Thyroid gland (tissue), 4 donors: ENCODE measurements at places on chromosomes 3 and 15. TPM values are rescaled to one million over a fixed set of nuclear protein-coding genes. Genes with fewer than 3 reads are reported as not detected.
A peak's percentile ranks its signal among the peaks of the same experiment; 100 is the strongest.

DNA sequence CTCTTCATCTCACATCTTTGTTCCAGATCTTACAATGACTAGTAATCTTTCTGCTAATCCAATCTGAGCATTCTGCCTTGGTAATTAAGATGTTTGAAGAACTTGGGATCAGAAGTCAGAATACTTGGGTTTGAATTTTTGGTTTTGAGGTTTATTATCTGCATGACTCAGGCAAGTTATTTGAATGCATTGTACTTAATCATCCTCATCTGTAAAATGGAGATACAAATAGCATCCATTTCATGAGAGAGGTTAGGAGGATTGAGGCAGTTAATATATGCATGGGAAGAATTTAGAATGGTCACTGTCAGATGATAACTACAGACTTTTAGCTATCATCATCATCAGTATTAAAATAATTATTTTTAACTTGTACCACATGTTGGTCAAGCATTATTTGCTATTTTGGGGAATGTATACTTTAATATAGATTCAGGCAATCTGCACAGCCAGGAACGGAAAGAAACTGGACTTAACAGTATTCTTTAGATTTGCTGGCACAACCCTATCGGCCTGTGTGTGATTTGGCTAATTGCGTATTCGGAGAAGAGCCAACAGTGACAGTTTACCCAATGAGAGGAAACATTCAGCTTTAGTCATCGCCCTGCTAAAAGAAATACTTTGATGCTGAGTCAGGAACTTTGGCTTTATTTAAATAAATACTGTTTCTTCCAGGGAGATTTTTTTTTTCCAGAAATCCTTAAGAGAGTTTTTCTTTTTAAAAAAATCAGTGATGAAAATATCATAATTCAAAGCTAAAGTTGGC, 600.0 kb downstream of the ROBO1 start:
- H3K4me1 ChIP-seq = no peaks in the 10 kb centered on the region
- no peak overlapping the region for H3K4me3 ChIP-seq
- H3K27ac ChIP-seq = no peak overlapping the region
- no peak for DNase-seq
- no peaks in the 10 kb centered on the region for H3K36me3 ChIP-seq

GRCh38 chr3:127628788-127629466, at the start of gene PODXL2:
PODXL2 (plus strand) TSS chr3:127629185; CDS start chr3:127629220, 35 bp downstream.
- H3K4me3 ChIP-seq = no peak within 1 kb of the TSS
- no peaks in the 10 kb centered on the region for H3K36me3 ChIP-seq
- H3K4me1 ChIP-seq = peaks cover 7% of the 10 kb centered on the region
- H3K27ac ChIP-seq = no peak within 1 kb of the TSS
- H3K27me3 ChIP-seq = no peaks in the 10 kb centered on the region

Gene COPS2
- total RNA-seq = 54.1 TPM

Gene DUOXA2
- total RNA-seq = 11.8 TPM

Gene NEK11
- 28.2 TPM for total RNA-seq

Gene GABRB3
- total RNA-seq = 46.7 TPM

Gene RAB43
- 26.1 TPM for total RNA-seq

Gene TAGLN3
- 2.6 TPM for total RNA-seq

Gene ZKSCAN7
- total RNA-seq = 6.1 TPM

GRCh38 chr3:83849106-83849730, 1109.6 kb upstream of the CADM2 start:
- no peak overlapping the region for H3K27ac ChIP-seq
- H3K4me3 ChIP-seq = no peak overlapping the region
- H3K27me3 ChIP-seq = no peaks in the 10 kb centered on the region
- no peak for DNase-seq
- H3K36me3 ChIP-seq = no peaks in the 10 kb centered on the region

DNA sequence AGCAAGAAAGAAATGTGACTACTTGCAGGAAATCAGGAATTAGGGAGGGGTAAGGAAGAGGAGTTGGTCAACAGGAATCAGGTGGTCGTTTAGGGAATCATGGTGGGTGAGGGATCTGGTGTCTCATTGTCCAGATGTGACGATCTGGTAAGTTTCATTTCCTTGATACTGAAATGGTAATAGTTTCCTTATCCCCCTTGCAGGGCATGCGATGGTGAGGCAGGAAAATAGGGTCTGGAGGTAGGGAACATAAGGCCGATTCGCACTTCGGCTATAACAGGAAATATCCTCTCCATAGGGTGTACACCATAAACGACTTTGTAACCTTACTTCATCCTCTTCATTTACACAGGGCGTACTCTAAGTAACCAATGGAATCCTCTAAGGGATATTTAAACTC, 574 bp upstream of the LRRC34 start:
- H3K4me3 ChIP-seq = no peak overlapping the region
- H3K4me1 ChIP-seq = peaks cover 6% of the 10 kb centered on the region
- no peaks in the 10 kb centered on the region for H3K36me3 ChIP-seq
- H3K27me3 ChIP-seq = no peaks in the 10 kb centered on the region
- no peak for DNase-seq
- H3K27ac ChIP-seq = no peak overlapping the region

DNA sequence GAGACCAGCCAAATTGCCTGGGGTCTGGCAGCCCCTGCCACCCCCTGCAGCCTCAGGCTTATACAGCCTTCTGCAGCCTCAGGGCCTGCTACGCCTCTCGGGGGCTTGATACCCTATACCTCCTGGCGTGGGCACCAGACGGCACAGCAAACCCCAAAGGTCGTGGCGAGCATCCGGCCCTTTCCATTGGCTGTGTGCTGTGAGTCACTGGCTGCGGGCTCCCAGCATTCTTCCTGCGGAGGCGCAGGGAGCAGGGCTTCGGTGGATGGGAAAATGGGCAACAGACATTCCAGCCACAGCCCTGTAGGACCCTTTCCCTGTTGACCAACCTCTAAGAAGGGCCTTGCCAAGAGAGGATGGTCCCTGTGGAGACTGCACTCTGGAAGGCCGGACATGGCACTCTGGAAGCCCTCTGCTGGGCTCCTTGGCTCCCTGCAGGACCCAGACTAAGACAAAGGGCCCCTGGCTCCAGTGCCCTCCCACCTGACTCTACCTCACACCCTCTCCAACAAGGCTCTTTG, 59.6 kb downstream of the ITGA11 start:
- no peaks in the 10 kb centered on the region for H3K36me3 ChIP-seq
- no peak overlapping the region for H3K27ac ChIP-seq
- peak; percentile 41 for DNase-seq
- no peak overlapping the region for H3K4me3 ChIP-seq
- no peaks in the 10 kb centered on the region for H3K4me1 ChIP-seq

Gene FRMD5
- total RNA-seq = 0.94 TPM

DNA sequence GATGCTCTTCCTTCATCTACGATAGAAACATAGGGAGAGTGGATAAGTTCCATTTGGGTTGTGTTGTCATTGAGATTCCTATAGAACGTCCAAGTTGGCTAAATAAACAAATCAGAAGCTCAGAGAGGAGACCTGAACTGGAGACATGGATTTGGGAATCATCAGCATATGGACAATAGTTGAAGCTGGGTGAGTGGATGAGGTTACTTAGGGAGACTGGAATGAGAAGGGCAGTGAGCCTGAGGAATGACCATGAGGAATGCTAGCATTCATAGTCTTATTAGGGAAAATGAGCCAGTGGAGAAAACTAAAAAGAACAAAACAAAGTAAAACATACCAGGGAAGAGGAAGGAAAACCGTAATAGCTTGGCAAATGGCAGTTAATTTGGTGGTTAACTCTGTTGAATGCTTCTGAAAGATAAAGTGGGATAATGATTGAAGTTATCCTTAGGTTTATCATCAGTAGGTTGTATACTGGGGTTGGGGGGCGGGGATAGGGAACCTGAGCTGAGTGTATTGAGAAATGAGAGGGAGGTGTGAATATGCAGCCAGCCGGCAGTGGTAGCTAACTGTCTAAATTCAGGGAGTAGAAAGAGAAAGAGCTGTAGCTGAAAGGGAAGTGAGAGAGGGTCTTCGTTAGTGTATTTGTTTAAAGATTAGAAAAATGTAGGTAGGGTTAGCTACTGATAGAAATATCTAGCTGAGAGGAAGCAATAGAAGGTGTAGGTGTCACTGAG, 74.6 kb downstream of the ARHGEF26 start:
- no peak for DNase-seq
- H3K4me3 ChIP-seq = no peak overlapping the region
- no peaks in the 10 kb centered on the region for H3K36me3 ChIP-seq
- H3K27me3 ChIP-seq = no peaks in the 10 kb centered on the region
- H3K4me1 ChIP-seq = no peaks in the 10 kb centered on the region
- no peak overlapping the region for H3K27ac ChIP-seq

- no peaks in the 10 kb centered on the region for H3K36me3 ChIP-seq
- no peak overlapping the region for H3K27ac ChIP-seq
- no peaks in the 10 kb centered on the region for H3K4me1 ChIP-seq
- DNase-seq = no peak
- H3K4me3 ChIP-seq = no peak overlapping the region
Measured at GRCh38 chr3:62361824-62362223, 11.5 kb downstream of the FEZF2 start.

- no peak overlapping the region for H3K4me3 ChIP-seq
- H3K27ac ChIP-seq = no peak overlapping the region
- no peaks in the 10 kb centered on the region for H3K27me3 ChIP-seq
- H3K4me1 ChIP-seq = no peaks in the 10 kb centered on the region
- DNase-seq = no peak
Measured at GRCh38 chr3:143441516-143442171, 322.1 kb downstream of the CHST2 start.

Gene ZNF35
- total RNA-seq = 19.2 TPM

Gene CLDN18
- not detected for total RNA-seq

GRCh38 chr3:172195407-172195754, 156.0 kb downstream of the FNDC3B start:
- H3K4me1 ChIP-seq = peaks cover 18% of the 10 kb centered on the region
- H3K27me3 ChIP-seq = no peaks in the 10 kb centered on the region
- H3K27ac ChIP-seq = no peak overlapping the region
- no peak for DNase-seq
- no peaks in the 10 kb centered on the region for H3K36me3 ChIP-seq

DNA sequence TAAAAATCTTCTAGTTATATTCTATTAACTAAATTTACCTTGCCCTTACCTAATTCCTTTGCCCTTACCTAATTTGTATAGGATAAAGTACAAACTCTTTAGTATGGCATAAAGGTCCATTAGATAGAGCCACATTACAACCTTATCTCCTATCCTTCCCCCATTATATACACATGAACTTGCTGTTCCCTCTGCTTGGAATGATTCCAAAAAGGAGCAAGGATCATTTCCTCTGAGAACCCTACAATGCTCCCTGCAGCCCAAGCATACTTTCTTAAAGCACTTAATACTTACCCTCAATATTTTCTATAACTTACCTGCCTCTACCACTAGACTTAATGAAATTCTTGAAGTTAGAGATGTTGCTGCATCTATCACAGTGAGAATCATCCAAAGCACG, 118.9 kb upstream of the CCDC54 start:
- no peak overlapping the region for H3K4me3 ChIP-seq
- no peak overlapping the region for H3K27ac ChIP-seq
- H3K4me1 ChIP-seq = no peaks in the 10 kb centered on the region

GRCh38 chr3:189229196-189229828, 57.5 kb downstream of the TPRG1 start:
- H3K36me3 ChIP-seq = no peaks in the 10 kb centered on the region
- no peaks in the 10 kb centered on the region for H3K27me3 ChIP-seq
- no peak overlapping the region for H3K27ac ChIP-seq
- H3K4me1 ChIP-seq = no peaks in the 10 kb centered on the region
- H3K4me3 ChIP-seq = no peak overlapping the region
- no peak for DNase-seq

GRCh38 chr15:76327191-76328105, 9.1 kb upstream of the ISL2 start:
- no peaks in the 10 kb centered on the region for H3K27me3 ChIP-seq
- H3K4me1 ChIP-seq = no peaks in the 10 kb centered on the region
- H3K36me3 ChIP-seq = no peaks in the 10 kb centered on the region
- DNase-seq = no peak
- no peak overlapping the region for H3K4me3 ChIP-seq
- no peak overlapping the region for H3K27ac ChIP-seq

Gene RASGRP1
- total RNA-seq = 1.9 TPM

Gene THAP10
- 4.9 TPM for total RNA-seq

GRCh38 chr3:136142592-136142991, 53.5 kb downstream of the MSL2 start:
- H3K4me1 ChIP-seq = no peaks in the 10 kb centered on the region
- no peak overlapping the region for H3K4me3 ChIP-seq
- DNase-seq = no peak
- H3K27ac ChIP-seq = no peak overlapping the region
- no peaks in the 10 kb centered on the region for H3K36me3 ChIP-seq

DNA sequence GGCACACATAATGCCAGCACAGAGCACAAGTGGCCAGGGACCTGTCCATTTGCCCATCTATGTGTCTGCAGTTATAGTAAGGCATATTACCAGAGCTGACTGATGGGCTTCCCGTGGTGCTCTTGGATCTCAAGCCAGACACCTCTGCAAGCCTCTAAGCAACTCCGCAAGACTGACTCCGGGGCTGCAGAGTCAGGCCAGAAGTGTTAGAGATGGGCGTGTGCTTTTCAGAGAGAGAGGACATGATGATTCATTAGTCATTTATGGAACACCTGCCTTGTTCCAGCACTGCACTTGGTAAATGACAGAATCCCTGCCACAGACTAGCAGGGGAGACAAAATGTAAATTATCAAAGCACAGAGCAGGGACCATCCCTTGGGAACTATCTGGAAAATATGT, 559.0 kb downstream of the PDCD6IP start:
- DNase-seq = no peak
- H3K27me3 ChIP-seq = no peaks in the 10 kb centered on the region
- H3K27ac ChIP-seq = no peak overlapping the region

DNA sequence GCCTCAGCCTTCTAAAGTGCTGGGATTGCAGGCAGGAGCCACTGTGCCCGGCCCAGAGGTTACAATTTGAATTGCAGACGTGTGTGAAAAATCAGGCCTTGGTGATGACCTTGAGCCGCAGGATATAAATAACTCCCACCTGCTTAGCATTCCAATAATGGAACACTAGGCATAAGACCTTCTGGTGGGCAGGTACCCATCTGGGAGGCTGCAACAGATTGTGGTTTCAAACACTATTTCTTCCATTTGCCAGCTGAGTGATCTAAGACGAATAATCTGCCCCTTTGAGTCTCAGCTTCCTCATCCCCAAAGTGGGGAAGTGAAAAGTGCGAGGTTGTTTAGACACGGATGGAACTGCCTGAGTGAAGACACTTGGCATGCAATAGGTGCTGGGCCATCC, 47.7 kb upstream of the HERC1 start:
- no peak overlapping the region for H3K27ac ChIP-seq
- H3K27me3 ChIP-seq = no peaks in the 10 kb centered on the region
- DNase-seq = no peak
- no peaks in the 10 kb centered on the region for H3K4me1 ChIP-seq
- no peak overlapping the region for H3K4me3 ChIP-seq

Gene SPATA12
- not detected for total RNA-seq
